Pancreas (tissue), 10 donors: ENCODE measurements at places on chromosomes 5 and 9. TPM values are rescaled to one million over a fixed set of nuclear protein-coding genes. Genes with fewer than 3 reads are reported as not detected.

- H3K36me3 ChIP-seq: no peaks in the 10 kb centered on the region
- no peaks in the 10 kb centered on the region for H3K4me1 ChIP-seq
- H3K27me3 ChIP-seq: no peaks in the 10 kb centered on the region
- DNase-seq: no peak
- no peak overlapping the region for H3K4me3 ChIP-seq
- H3K27ac ChIP-seq: no peak overlapping the region
These were observed 12.0 kb downstream of the ENHO start for GRCh38 chr9:34510497-34511468.

GRCh38 chr9:69395718-69396117 is 70.7 kb downstream of the ENTREP1 start:
- H3K27ac ChIP-seq: no peak overlapping the region
- H3K27me3 ChIP-seq: no peaks in the 10 kb centered on the region
- DNase-seq: no peak
- H3K36me3 ChIP-seq: no peaks in the 10 kb centered on the region

DNA sequence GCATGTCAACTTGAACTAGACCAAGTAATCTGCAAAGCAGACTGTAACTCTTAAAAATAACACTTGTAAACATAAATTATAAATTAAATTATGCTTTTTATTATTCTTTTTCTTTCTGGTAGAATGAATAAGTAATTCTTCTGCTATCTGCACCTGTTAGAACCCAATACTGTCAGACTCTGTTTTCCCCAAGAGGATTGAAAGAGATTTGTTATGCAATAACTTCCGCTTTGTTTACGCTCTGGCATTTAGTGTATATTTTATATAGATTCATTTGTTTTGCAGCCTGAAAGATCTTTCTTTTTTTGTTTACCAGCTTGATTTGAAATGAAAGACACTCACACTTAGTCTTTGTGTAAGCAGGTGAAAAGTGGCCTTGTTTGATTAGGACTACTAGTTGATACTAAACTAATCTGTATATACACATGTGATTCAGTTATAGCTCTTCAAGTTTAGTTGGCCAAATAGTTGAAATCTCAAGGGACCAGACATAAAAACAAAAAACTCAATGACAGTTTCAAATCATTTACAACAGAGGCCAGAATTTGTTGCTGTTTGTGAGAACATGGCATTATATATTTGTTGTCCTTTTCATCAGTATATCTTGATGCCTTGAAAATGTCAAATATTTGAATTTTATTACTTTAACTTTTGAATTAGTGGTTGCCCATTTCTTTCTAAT is 155.8 kb downstream of the PBX3 start:
- H3K27ac ChIP-seq: no peak overlapping the region
- no peaks in the 10 kb centered on the region for H3K36me3 ChIP-seq
- H3K4me1 ChIP-seq: no peaks in the 10 kb centered on the region
- no peak for DNase-seq
- no peak overlapping the region for H3K4me3 ChIP-seq
- H3K27me3 ChIP-seq: no peaks in the 10 kb centered on the region

GRCh38 chr5:106766916-106767315 is 903.8 kb downstream of the EFNA5 start:
- no peak for DNase-seq
- H3K4me3 ChIP-seq: no peak overlapping the region
- H3K27me3 ChIP-seq: no peaks in the 10 kb centered on the region
- H3K4me1 ChIP-seq: no peaks in the 10 kb centered on the region
- H3K27ac ChIP-seq: no peak overlapping the region
- no peaks in the 10 kb centered on the region for H3K36me3 ChIP-seq

GRCh38 chr5:168366116-168366515 is 74.7 kb downstream of the WWC1 start:
- peak overlapping the region; percentile 43 for H3K27ac ChIP-seq
- no peak for DNase-seq
- no peaks in the 10 kb centered on the region for H3K27me3 ChIP-seq
- no peak overlapping the region for H3K4me3 ChIP-seq
- H3K36me3 ChIP-seq: no peaks in the 10 kb centered on the region
- peaks cover 30% of the 10 kb centered on the region for H3K4me1 ChIP-seq

- no peak overlapping the region for H3K4me3 ChIP-seq
- H3K27ac ChIP-seq: no peak overlapping the region
- H3K4me1 ChIP-seq: no peaks in the 10 kb centered on the region
These were observed 130.4 kb upstream of the RFX3 start for GRCh38 chr9:3656224-3656623.

- DNase-seq: no peak
- no peak overlapping the region for H3K4me3 ChIP-seq
- H3K27me3 ChIP-seq: no peaks in the 10 kb centered on the region
- no peaks in the 10 kb centered on the region for H3K36me3 ChIP-seq
These were observed 358.8 kb downstream of the MAN2A1 start for GRCh38 chr5:110048491-110048890.

- no peak overlapping the region for H3K27ac ChIP-seq
- H3K4me1 ChIP-seq: no peaks in the 10 kb centered on the region
- H3K36me3 ChIP-seq: no peaks in the 10 kb centered on the region
- H3K4me3 ChIP-seq: no peak overlapping the region
These were observed 105.8 kb upstream of the PCSK1 start for GRCh38 chr5:96538808-96539250.

- H3K27ac ChIP-seq: no peak overlapping the region
- H3K27me3 ChIP-seq: no peaks in the 10 kb centered on the region
- H3K4me3 ChIP-seq: no peak overlapping the region
- no peaks in the 10 kb centered on the region for H3K36me3 ChIP-seq
- no peaks in the 10 kb centered on the region for H3K4me1 ChIP-seq
These were observed 14.3 kb downstream of the CDC14B start for GRCh38 chr9:96605328-96605727.

DNA sequence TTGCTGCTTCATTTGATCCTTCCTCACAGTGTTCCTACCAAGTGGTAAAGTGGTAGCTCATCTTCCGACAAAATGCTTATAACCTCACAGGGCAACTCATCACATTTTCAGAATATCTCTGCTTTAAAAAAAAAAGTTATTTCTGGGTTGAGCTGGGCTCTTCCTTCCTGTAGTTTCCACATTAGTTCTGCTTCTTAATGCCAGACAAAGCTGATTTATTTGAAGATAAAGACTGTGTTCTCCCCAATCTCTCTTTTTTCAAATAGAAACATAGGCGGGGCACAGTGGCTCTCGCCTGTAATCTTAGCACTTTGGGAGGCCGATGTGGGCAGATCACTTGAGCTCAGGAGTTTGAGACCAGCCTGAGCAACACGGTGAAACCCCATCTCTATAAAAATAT is 273.1 kb downstream of the ACTL7B start:
- no peak for DNase-seq
- H3K27me3 ChIP-seq: no peaks in the 10 kb centered on the region
- H3K4me3 ChIP-seq: no peak overlapping the region
- H3K4me1 ChIP-seq: no peaks in the 10 kb centered on the region
- H3K27ac ChIP-seq: no peak overlapping the region

DNA sequence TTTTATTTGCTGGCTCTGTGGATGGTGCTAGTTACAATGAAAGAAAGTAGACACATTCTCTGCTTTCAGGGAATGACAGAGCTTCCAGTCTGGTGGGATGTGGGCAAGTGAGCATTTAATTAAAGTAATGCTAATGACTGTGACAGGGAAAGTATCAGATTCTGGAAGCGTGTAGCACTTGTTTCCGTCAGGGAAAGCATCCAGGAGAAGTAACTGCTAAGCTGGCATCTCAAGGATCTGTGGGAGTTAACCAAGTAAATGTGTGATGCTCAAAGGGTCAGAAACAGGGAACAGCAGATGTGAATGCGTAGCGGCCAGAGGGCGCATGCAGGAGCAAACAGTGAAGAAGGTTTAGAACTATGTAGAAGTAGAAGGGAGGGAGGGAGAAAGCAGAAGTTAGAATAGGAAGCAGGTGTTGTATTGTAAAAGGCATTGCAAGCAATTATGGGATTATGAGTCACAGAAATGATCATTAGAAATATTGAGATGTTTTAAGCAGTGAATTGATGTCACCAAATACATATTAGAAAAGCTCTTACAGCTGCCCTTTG is 12.2 kb downstream of the KLHL9 start:
- no peak overlapping the region for H3K4me3 ChIP-seq
- H3K27ac ChIP-seq: no peak overlapping the region
- H3K36me3 ChIP-seq: no peaks in the 10 kb centered on the region

GRCh38 chr5:118377420-118377819 is 610.9 kb downstream of the DTWD2 start:
- H3K36me3 ChIP-seq: no peaks in the 10 kb centered on the region
- DNase-seq: no peak
- no peak overlapping the region for H3K27ac ChIP-seq
- H3K4me3 ChIP-seq: no peak overlapping the region
- H3K4me1 ChIP-seq: no peaks in the 10 kb centered on the region
- no peaks in the 10 kb centered on the region for H3K27me3 ChIP-seq

- no peak overlapping the region for H3K27ac ChIP-seq
- H3K36me3 ChIP-seq: no peaks in the 10 kb centered on the region
- no peaks in the 10 kb centered on the region for H3K4me1 ChIP-seq
- no peak for DNase-seq
These were observed 57.1 kb upstream of the IZUMO3 start for GRCh38 chr9:24602693-24603352.

DNA sequence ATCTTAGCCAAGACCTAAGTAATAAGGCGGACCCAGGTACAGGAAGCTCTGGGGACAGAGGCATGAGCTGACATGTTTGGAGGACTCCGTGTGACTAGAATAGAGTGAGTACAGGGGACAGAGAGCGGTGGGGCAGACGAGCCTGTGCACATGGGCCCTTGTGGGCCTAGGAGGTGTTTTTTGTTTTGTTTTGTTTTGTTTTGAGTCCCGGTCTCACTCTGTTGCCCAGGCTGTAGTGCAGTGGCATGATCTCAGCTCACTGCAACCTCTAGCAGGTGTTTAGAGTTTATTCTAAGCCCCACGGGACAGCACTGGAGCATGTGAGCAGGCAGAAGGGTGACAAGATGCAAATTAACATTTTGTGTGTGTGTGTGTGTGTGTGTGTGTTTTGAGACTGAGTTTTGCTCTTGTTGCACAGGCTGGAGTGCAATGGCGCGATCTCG is 3.1 kb upstream of the EEIG1 start:
- H3K4me1 ChIP-seq: peaks cover 25% of the 10 kb centered on the region
- H3K27me3 ChIP-seq: no peaks in the 10 kb centered on the region
- no peak overlapping the region for H3K27ac ChIP-seq
- no peaks in the 10 kb centered on the region for H3K36me3 ChIP-seq
- H3K4me3 ChIP-seq: no peak overlapping the region

GRCh38 chr9:87751868-87752267 is 25.9 kb downstream of the CTSL start:
- no peak overlapping the region for H3K4me3 ChIP-seq
- no peak for DNase-seq
- no peaks in the 10 kb centered on the region for H3K36me3 ChIP-seq
- no peaks in the 10 kb centered on the region for H3K27me3 ChIP-seq

Gene ZNF474
- 0.56 TPM for total RNA-seq

Gene SPACA9
- 2.1 TPM for total RNA-seq

Gene PDLIM4
- total RNA-seq: 2.2 TPM

Gene EIF4E1B
- not detected for total RNA-seq

Gene C5
- 12.7 TPM for total RNA-seq

Gene PAEP
- not detected for total RNA-seq

Gene PPP3R2
- not detected for total RNA-seq

Gene SHLD3
- 0.83 TPM for total RNA-seq

Gene KIF24
- total RNA-seq: 0.43 TPM

Gene CBY3
- not detected for total RNA-seq
